CD4-positive, alpha-beta T cell treated with Interleukin-4 for 4 hours (primary cell): ENCODE measurements at places on chromosomes 12 and 14.

- no peak for DNase-seq
Measured at GRCh38 chr14:74578479-74578878, 33.6 kb downstream of the LTBP2 start.

DNA sequence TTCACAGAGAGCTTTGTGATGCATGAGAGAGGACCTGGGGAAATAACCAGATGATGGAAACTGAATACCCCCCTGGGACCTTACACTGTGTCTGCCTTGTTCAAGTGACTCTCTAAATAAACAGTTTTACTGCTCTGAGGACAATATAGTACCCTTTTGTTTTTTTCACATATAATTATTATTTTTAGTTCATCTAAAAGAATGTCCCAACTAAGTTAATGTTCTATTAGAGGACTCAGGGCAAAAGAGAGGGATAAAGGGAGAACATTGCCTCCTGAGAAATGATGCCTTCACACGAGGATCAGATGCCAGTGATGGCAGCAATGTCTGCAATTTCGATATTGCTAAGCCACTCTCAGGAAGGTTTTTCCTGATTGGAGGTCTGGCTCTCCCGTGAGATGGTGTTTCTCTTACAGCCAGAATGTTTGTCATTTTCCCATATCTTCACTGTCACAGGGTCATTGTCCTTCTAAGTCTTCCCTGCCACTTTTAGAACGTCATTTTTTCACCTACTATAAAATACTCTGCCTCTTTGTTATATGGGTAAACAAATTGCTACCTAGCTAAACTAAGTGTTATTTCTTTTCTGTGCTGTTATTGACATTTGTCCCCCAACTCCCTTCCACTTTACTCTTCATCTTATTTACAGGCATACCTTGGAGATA lies 201.6 kb downstream of the RAD51B start:
- no peak for DNase-seq

GRCh38 chr14:46646796-46647195 lies 4.8 kb downstream of the RPL10L start:
- no peak for DNase-seq

DNA sequence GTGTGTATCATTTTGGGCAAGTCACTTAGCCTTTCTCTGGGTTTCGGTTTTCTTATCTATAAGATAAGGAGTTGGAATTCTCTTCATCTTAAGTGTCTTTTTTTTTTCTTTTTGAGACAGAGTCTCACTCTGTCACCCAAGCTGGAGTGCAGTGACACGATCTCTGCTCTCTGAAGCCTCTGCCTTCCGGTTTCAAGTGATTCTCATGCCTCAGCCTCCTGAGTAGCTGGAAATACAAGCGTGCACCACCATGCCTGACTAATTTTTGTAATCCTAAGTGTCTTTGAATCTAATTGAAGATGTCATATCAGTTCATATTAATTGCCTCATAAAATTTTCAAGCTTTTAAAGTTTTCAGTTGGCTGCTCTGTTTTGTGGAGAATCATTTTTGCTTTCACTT lies 4.0 kb downstream of the SRGAP1 start:
- no peak for DNase-seq
